ENCODE measurements at places on chromosomes 16 and 17. TPM values are rescaled to one million over a fixed set of nuclear protein-coding genes. Genes with fewer than 3 reads are reported as not detected.

The TNP2 gene
- total RNA-seq = not detected

GRCh38 chr16:46982335-46982734 lies 8.9 kb upstream of the DNAJA2 start:
- no peaks in the 10 kb centered on the region for H3K4me1 ChIP-seq
- no peak overlapping the region for H3K4me3 ChIP-seq
- no peak for DNase-seq
- H3K36me3 ChIP-seq = no peaks in the 10 kb centered on the region
- H3K27me3 ChIP-seq = no peaks in the 10 kb centered on the region

The COPZ2 gene
- 1.2 TPM for total RNA-seq

DNA sequence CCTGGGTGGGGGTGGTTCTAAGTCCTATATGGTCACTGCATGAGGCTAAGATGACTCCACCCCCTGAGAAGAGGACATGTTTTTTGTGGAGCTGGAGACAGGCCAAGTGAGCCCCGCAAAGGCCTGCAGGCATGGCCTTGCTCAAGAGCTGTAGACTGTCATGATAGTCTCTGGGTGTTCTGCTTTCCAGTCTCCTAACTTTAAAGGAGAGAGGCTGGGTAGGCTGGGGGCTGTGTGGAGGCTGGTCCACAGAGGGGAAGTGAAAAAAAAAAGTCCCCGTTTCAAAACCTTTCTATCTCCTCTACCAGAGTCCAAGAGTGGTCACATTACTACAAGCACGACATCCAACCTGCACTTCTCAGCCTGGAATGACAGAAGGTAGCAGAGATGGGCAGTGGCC lies 27.1 kb downstream of the CDRT4 start:
- peaks cover 5% of the 10 kb centered on the region for H3K4me1 ChIP-seq
- H3K27me3 ChIP-seq = no peaks in the 10 kb centered on the region
- no peak overlapping the region for H3K4me3 ChIP-seq
- DNase-seq = no peak

DNA sequence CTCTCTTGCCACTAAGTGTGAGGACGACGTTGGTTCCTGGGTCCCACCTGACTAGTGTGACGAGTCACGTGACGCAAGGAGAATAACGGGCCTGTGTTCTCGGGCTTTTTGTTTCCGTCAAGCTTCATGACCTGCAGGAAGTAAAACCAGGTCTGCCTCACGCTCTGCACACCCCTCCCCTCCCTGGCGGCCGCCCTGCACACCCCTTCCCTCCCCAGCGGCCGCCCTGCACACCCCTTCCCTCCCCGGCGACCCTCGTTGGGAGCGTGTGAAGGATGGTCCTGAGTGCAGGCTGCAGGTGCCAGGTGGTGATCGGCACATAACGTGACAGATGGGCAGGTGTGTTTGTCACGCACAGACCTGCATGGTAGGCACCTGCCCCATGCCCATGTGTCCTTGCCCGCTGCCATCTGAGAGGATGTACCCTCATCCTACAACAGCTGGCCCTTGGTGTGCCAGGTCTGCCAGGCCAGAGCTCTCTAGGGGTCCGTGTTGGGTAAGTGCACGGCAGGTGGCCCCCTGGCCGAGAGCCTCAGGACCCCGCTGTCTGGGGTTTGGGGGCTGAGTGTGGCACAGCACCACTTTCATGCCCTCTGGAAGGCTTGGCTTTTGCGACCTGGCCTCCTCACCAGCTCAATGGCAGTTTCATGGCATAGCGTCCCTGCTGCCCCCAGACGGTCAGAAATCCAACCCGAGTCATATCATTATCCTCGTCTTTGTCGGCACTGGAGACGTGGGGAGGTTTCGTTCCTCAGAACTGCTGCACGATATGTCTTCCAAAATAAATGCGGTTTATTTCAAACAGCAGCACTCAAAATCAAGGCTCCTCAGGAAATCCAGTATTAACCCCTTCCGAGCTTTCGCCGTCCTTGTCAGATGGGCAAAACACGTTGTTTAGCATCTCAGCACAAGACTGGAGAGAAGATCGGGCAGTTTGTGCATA lies 191.8 kb upstream of the CHMP6 start:
- H3K27me3 ChIP-seq = no peaks in the 10 kb centered on the region
- DNase-seq = no peak
- no peak overlapping the region for H3K27ac ChIP-seq
- H3K4me3 ChIP-seq = no peak overlapping the region
- H3K36me3 ChIP-seq = peaks cover 18% of the 10 kb centered on the region

The PDILT gene
- not detected for total RNA-seq

- H3K36me3 ChIP-seq = no peaks in the 10 kb centered on the region
- no peak overlapping the region for H3K27ac ChIP-seq
- H3K27me3 ChIP-seq = peaks cover 28% of the 10 kb centered on the region
- no peaks in the 10 kb centered on the region for H3K4me1 ChIP-seq
- no peak for DNase-seq
Observed at GRCh38 chr17:6079155-6079888, 9.1 kb downstream of the WSCD1 start.

Data from T-cell (primary cell).